Activated CD4-positive, alpha-beta T cell treated with anti-CD3 and anti-CD28 coated beads for 36 hours (primary cell): ENCODE measurements at places on chromosomes 5 and 9. TPM values are rescaled to one million over a fixed set of nuclear protein-coding genes. Genes with fewer than 3 reads are reported as not detected.

Gene SNAPC3
- total RNA-seq, result 39.6 TPM

DNA sequence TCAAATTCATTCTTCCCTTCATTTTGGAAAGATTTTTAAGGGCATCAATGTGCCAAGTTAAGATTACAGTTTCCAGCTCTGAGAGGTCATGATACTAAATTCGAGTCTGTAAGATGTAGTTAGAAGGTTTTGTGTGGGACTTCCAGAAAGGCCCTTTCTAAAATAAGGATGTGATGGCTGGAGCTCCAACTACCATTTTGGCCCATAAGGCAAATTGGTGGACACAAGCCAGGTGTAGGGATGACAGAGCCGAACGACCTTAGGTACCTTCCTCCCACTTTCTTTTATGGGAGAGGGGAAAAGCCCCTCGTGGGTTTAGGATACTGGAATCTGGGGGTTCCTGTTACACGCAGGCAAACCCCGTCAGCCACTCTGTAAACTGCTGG, 54.3 kb upstream of the PTPDC1 start:
- peak overlapping the region; percentile 98 for H3K4me3 ChIP-seq
- no peaks in the 10 kb centered on the region for H3K36me3 ChIP-seq
- peak overlapping the region; percentile 96 for H3K27ac ChIP-seq

- H3K4me3 ChIP-seq, result no peak overlapping the region
- no peaks in the 10 kb centered on the region for H3K36me3 ChIP-seq
- peaks cover 5% of the 10 kb centered on the region for H3K4me1 ChIP-seq
- DNase-seq, result no peak
- H3K27ac ChIP-seq, result no peak overlapping the region
- H3K27me3 ChIP-seq, result no peaks in the 10 kb centered on the region
Observed at GRCh38 chr9:130160862-130161470, 11.2 kb upstream of the NCS1 start.

Gene PFN3
- total RNA-seq, result not detected

- no peaks in the 10 kb centered on the region for H3K36me3 ChIP-seq
- DNase-seq, result no peak
- H3K27me3 ChIP-seq, result peaks cover 24% of the 10 kb centered on the region
- H3K27ac ChIP-seq, result no peak overlapping the region
- H3K4me3 ChIP-seq, result no peak overlapping the region
Observed at GRCh38 chr9:76725011-76725546, 39.2 kb upstream of the PCA3 start.

Gene SPATA31C1
- not detected for total RNA-seq

Gene RAB3C
- not detected for total RNA-seq

DNA sequence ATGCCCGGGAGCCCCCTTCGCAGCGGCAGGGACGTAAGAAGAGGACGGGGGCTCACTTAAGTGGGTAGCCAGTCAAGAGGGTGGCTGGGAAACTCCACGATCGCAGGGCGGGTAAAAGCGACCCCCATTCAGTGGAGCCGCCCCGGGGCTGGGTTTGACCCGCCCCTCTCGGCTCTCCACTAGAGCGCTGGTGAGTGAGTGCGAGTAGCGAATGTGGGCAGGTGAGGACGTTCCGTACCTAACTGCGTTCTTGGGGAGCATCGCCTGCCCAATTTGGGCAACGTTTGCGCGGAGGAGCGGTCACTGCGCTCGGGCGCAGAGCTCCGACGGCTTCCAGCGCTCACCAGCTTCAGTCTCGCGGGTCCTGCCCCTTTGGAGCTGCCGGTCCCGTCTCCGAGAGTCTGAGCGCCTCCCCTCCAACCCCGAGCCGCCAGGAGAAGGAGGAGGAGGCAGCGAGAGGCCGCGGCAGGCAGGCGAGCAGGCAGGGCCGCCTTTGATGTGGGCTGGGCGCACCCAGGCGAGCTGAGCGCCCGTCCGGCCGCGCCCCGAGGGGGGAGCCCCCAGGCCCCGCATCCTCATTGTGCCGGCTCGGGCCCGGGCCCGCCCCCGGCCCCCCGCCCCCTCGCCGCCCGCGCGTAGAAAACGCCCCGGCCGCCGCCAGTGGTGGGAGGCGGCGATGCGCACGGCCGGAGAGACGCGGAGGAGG, at the start of gene FGF18:
Gene FGF18 (plus strand): TSS at position 666 of the 706 bp plus-strand sequence. CDS start 553 bp downstream, outside the sequence.
- peaks cover 12% of the 10 kb centered on the region for H3K4me1 ChIP-seq
- peaks cover 23% of the 10 kb centered on the region for H3K27me3 ChIP-seq
- H3K4me3 ChIP-seq, result peak within 1 kb of the TSS; percentile 58

Gene SLC2A6
- 1.6 TPM for total RNA-seq

Gene SECISBP2
- total RNA-seq, result 38.6 TPM

Gene CLIC3
- not detected for total RNA-seq

DNA sequence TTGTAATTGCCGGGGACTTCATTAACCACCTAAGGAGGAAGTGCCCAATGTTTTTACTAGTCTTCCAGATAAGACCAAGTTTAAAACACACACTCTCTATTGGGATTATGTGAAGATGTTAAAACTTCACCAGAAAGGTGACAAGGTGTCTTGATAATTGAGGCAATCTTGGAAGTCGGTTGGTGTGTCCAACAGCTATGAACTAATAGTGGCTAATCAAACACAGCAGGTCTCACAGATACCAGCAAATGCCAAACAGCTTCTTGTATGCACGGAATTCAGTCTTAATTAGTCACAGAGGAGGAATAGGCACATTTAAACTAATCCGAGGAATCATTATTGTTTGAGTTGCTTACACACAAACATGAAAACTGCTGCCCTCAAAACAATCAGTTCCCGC, 214.5 kb downstream of the SEC61B start:
- H3K27ac ChIP-seq, result no peak overlapping the region
- peaks cover 13% of the 10 kb centered on the region for H3K4me1 ChIP-seq
- no peak for DNase-seq
- H3K4me3 ChIP-seq, result no peak overlapping the region
- no peaks in the 10 kb centered on the region for H3K36me3 ChIP-seq

DNA sequence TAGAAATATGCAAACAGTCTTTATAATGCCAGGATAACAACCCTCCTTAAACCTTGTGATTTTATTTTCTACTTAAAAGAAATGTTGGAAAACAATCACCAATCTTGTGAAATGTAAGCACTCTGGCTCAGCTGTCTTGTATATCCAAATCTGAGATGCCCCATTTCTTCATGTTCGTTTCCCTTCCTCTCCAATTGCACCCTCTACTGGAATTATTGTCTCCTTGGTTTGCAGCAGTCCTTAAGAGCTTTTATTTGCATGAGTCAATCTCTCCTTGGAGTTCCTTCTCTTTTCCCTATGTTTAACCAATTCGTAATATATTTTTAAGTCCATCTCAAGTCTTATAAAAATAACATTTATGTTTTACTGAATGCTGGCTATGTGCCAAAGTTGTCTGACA, 362.0 kb upstream of the CDH10 start:
- H3K27ac ChIP-seq, result no peak overlapping the region
- no peaks in the 10 kb centered on the region for H3K27me3 ChIP-seq
- H3K36me3 ChIP-seq, result no peaks in the 10 kb centered on the region
- no peaks in the 10 kb centered on the region for H3K4me1 ChIP-seq
